NCI-H748 treated with DMSO at 0.1 percent for 48 hours (cell line): ENCODE measurements at places on chromosomes 6 and 20.

GRCh38 chr20:19692685-19693119 lies 65.4 kb upstream of the RIN2 start:
- DNase-seq, result peak; percentile 71

DNA sequence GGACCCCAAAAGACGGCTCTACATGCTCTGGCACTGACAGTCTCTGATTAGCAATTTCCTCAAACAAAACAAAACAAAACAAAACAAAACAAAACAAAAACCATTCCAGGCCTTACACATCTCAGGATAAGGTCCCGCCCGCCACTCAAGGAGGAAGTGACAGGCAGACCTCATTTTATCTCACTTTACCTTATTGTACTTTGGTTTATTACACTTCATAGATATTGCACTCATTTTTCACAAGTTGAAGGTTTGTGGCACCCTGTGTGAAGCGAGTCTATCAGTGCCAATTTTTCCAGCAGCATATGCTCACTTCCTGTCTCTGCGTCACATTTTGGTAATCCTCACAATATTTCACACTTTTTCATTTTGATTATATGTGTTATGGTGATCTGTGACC lies 15.2 kb downstream of the ZBP1 start:
- DNase-seq, result no peak

GRCh38 chr20:14799545-14800216 lies 462.3 kb upstream of the FLRT3 start:
- DNase-seq, result no peak

GRCh38 chr6:11076540-11076939 lies 17.1 kb upstream of the SMIM13 start:
- no peak for DNase-seq

GRCh38 chr6:29506446-29507067 lies 18.8 kb upstream of the MAS1L start:
- DNase-seq, result no peak

GRCh38 chr20:46823753-46824152 lies 70.9 kb upstream of the EYA2 start:
- no peak for DNase-seq

DNA sequence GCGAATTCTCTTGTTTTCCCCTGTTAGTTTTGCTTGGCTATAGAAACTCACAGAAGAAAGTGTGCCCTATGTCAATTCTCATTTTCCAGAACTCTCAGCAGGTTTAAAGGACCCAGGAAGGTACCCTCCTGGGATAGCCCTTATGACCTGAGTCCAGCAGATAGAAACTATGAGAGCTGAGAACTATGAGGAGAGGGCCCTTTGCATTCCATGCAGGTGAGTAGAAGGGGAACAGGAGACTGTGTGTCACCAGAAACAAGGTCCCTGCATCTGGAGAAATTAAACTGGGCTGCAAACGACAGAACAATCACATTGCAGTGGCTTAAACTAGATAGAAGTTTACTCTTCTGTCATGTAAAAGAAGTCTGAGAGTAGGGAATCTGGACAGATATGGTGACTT lies 35.7 kb upstream of the SCUBE3 start:
- no peak for DNase-seq

DNA sequence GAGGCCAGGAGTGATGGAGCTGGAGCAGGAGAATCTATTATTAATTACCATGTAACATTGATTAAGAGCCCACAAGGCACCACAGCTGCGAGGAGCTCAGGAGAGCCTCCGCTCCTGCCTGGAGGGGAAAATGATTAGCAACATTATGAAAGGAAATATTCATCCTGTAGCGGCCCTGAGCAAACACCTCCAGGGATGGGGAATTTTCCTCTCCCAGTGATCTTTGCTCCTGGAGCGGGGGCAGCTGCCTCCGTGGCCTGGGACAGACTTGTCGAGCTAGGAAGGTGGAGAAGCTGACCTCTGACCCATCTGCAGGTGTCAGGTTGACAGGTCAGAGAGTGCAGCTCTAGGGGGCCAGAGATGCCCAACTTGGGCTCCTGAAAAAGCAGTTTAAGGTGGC lies 40.1 kb upstream of the SIRPA start:
- DNase-seq, result no peak

DNA sequence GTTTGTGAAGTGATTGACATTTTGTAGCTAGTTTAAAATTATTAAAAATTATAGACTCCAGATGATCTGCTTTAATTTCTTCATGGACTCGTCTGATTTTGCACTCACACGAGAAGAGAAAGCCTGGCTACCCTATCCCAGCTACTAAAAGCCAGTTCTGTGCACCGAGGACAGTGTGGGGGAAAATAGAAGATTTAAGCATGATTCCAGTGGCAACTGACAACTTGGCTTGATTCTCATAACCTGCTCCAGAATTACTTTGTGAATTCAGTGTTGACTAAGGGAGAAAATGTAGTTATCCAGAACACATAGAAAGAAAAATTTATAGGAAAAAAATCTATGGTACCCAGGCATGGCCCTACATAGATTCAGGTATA lies 88.7 kb downstream of the SNAP25 start:
- DNase-seq, result no peak

GRCh38 chr6:20644667-20645370 lies 110.6 kb downstream of the CDKAL1 start:
- DNase-seq, result no peak

DNA sequence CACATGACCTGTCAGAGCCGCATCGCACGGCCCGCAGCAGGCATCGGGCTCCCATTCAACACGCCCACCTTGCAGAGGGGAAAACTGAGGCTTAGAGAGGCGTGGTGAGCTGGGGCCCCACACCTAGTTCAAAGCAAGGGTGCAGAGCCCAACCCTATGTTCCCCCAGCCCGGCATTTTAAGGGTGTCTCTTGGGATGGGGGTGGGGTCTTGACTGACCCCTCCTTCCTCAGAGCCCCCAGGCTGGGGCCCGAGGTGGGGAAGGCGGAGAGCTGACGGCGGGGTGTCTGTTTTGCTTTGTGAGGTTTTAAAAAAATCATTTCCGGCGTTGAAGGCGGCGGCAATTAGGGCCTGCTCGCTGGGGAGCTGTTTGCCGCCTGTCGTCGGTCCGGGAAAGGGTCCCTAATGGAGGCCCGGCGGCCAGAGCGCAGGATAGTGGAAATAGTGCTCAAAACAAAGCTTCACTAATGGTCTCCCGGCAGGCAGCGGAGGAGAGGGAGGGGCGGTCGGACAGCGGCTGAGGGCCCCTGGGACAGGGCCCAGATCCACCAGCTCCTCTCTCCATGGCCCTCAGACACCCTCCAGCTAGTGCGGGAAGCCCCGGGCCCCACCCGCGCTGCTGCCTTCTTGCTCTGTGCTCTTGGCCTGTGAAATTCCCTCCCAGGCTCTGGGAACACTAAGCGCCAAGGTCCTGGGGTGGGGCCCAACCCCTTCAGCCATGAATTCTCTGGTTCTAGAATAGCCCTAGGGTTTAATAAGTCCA lies 11.9 kb downstream of the VSTM2L start:
- DNase-seq, result peak; percentile 12

DNA sequence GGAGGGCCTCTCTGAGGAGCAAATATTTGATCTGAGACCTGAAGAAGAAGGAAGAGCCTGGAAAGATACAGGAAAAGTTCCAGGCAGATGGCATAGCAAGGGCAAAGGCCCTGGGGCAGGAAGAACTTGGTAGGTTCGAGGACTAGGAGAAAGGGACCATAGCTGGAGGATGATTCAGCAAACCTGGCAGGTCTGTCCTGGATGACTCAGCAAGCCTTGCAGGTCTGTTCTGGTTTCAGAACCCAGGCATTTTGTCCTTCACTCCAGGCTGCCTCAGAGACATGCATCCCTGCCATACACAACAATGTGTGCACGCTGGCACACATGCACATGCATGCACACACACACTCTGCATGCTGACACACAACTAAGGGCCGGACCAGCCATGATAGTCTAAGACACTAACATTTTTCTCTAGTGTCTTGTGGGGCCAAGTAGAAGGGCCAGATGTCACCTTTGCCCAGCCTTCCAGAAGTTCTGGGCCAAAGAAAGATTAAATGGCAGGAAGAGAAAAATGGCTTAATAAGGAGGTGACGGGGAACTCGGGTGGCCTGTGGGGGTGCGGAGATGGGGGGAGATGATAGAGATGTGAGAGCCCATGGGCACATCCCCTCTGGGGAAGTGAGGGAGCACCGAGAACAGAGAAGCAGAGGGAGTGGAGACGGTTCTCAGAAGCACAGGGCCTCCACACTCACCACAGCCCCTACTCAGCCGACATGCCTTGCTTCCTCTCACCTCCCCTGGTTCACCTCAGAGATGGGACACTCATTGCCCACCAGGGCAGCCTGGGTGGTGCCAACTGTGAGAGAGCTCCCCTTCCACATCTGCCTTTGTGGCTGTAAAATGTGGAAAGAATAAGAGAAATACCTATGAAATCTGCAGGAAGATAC lies 15.4 kb upstream of the TRIB3 start:
- no peak for DNase-seq

- no peak for DNase-seq
Measured at GRCh38 chr6:155414049-155414448, 41.6 kb downstream of the NOX3 start.

DNA sequence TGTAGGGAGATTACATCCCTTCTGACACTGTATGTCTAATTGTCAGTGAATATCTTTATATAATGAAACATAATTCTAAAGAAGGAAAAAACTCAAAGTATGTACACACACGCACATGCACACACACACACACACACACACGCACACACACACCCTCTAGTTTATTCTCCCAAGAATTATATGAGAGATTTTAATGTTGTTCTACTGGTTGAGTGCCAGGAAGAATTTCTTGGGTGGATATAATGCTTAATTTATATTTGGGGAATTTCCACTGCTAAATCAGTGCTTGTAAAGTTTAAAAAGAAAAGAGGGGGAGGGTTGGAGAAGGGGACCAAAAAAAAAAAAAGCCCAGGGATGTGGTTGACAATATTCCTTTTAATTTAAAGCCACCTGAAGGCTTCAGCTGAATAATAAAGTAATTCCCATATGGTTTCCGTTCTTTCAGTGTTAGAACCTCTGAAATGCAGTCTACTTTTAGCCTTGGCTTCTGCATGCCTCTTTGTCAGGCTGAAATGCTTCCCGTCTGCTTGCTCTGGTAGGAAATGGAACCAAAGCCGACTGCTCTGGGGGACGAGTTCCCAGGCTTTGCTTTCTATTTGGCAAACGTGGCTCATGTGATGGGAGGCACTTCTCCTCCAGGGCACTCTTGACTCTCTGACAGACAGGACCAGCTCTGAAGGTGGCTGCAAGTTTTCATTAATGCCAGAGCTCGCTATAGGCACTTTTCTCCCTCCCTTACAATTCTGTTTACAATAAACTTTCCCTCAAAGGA lies 225.4 kb downstream of the PRL start:
- no peak for DNase-seq

DNA sequence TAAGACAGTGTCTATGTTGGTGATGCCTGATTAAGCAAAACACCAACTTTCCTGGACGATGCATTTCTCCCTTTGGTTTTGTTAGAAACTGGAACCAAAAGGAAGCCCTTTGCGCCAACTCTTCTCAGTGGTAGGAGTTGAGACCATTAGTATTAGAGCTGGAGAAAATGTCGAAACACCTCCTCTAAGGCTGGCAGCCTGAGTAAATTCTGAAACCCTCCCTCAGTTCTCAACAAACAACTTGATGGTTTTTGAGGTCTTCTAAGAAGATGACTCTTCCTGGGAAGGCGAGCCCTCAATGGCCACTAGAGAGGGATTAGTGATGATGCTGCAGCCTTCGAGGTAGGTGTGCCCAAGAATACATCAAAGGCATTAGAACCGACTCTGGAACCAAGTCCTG lies 78.4 kb upstream of the CCN6 start:
- DNase-seq, result no peak

DNA sequence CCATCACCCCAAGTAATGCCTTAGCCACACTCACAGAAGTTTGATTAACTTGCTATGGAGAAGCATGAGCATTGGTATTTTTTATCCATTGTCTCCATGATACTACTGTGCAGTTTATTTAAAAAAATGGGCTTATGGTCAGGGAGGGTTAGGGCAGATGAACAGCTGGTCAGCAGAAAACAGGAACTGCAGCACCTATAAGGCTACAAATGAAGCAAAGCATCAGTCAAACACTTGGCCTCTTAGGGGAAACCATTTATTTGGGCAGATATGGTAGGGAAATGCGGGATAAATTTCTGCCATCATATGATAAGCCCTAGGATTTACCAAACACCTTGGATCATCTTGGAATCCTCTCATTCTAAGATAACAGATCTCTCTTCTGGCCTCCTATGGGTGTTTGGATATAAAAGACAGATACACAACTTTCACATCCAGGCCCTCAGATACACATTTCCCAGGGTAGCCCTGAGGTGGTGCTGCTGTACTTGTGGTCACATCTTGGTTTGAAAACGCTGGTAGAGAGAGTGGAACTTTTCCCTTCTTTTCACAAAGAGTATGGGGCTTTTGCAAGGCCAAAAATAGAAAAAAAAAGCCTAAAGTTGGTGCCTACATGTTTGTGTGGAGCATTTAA lies 42.8 kb upstream of the AHI1 start:
- no peak for DNase-seq

- DNase-seq, result no peak
Measured at GRCh38 chr6:165091121-165091785, 218.2 kb downstream of the C6orf118 start.

GRCh38 chr6:89940225-89941027 lies 46.2 kb downstream of the GJA10 start:
- peak; percentile 81 for DNase-seq

- no peak for DNase-seq
Measured at GRCh38 chr6:42520786-42521607, 42.8 kb upstream of the UBR2 start.

- no peak for DNase-seq
Measured at GRCh38 chr20:35640724-35641123, 24.0 kb downstream of the CPNE1 start.

GRCh38 chr6:119170103-119170446 lies 91.6 kb upstream of the FAM184A start:
- DNase-seq, result no peak

- DNase-seq, result no peak
Measured at GRCh38 chr20:59945731-59946130, 5.5 kb downstream of the FAM217B start.

- DNase-seq, result no peak
Measured at GRCh38 chr20:49380337-49380780, 102.1 kb downstream of the KCNB1 start.

GRCh38 chr6:170042596-170043118 lies 248.2 kb downstream of the DLL1 start:
- DNase-seq, result no peak

DNA sequence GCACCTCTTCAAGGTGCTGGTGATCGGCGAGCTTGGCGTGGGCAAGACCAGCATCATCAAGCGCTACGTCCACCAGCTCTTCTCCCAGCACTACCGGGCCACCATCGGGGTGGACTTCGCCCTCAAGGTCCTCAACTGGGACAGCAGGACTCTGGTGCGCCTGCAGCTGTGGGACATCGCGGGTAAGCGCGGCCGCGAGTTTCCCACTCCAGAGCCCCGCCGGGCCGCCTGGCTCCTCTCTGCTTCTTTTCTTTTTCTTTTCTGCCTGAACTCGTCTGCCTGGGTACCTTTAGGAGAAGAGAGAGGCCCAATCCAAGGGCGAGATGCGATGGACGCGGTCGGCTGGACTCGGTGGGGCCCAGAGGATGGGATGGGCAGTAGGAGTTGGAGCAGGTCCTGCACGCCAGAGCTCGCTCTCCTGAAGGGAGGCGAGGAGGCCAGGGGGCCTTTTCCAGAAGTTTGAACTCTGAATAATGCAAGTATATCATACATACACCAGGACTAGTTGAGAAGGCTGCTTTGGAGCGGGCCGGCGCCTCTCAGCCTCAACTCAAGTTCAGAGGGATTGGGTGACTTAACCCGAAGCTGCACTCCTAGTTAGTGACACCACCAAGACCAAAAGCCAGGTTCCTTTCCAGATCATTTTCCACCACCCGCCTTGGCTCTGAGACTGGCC lies 445 bp downstream of the RAB32 start:
- no peak for DNase-seq
